ENCODE measurements at places on chromosomes 4 and X.
A peak's percentile ranks its signal among the peaks of the same experiment; 100 is the strongest.

DNA sequence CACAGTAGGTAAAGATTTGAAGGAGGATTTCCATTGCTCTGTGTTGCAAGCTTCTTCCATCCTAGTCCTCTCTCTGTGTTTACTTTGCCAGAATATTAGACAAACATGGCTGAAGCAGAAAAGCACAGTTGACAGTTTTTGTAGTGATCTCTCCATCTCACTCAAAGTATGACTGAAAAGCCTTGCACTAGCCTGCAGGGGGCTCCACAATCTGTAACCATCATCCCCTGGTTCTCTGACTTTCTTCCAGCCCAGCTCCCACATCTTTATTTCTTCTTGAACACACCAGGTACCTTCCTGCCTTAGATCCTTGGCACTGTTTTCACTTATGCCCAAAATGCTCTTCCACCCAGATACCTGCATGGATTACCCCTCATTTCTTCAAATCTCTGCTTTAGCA, 34.1 kb upstream of the HHIP start:
- DNase-seq: no peak

DNA sequence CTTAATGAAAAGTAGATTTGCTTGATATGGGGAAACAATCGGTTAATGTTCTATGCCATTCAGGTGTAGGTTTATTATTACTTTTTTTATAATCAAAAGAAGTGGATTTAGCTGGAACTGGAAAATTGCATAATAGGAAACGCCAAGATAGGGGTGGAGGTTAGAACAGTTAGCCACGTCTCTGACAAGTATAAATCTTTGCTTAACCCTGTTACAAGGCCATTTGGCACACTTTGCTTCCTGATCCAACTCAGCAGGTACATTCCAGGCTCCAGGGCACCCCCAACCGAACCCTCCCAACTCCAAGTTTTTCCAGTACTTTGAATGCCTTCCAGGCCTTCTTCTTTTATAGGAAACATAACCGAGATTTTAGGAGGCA, 50.6 kb upstream of the ACSL4 start:
- no peak for DNase-seq

GRCh38 chrX:110006821-110007375, 4.0 kb downstream of the TMEM164 start:
- DNase-seq: no peak

- no peak for DNase-seq
Observed at GRCh38 chr4:180422989-180423711, 1820.1 kb upstream of the TENM3 start.

- DNase-seq: no peak
Observed at GRCh38 chr4:165502916-165503907, 124.4 kb downstream of the CPE start.

GRCh38 chr4:26860922-26861433, 337 bp downstream of the STIM2 start:
- DNase-seq: peak; percentile 92

DNA sequence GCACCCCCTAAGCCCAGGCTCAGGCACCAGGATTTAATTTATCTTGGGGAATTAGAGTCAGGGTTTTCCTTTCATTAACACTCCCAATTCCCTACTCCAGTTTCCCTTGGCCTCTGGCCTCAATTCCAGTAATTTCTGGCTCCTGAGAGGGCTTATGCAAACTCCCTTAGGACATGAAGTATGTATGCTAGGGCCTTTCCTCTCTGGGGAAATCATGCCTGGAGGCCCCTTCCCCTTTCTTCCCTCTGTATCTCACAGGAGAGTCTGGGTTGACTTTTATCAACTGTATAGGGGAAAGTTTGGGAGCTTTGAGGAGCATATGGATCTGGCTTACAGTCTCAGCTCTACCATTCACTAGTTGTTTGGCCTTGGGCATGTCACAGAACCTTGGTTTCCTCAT, 169.5 kb downstream of the SHROOM4 start:
- DNase-seq: no peak

GRCh38 chr4:79625361-79625760, 217.3 kb upstream of the GK2 start:
- DNase-seq: no peak

GRCh38 chr4:41267997-41268396, 11.3 kb downstream of the UCHL1 start:
- DNase-seq: no peak
